ENCODE measurements at places on chromosomes 13 and 19.

GRCh38 chr13:43240278-43240677, 216.9 kb downstream of the DNAJC15 start:
- DNase-seq = no peak

- DNase-seq = peak; percentile 4
These were observed 693 bp downstream of the RFXAP start for GRCh38 chr13:36819739-36820090.

GRCh38 chr13:23212671-23213070, 31.9 kb downstream of the SGCG start:
- DNase-seq = no peak

DNA sequence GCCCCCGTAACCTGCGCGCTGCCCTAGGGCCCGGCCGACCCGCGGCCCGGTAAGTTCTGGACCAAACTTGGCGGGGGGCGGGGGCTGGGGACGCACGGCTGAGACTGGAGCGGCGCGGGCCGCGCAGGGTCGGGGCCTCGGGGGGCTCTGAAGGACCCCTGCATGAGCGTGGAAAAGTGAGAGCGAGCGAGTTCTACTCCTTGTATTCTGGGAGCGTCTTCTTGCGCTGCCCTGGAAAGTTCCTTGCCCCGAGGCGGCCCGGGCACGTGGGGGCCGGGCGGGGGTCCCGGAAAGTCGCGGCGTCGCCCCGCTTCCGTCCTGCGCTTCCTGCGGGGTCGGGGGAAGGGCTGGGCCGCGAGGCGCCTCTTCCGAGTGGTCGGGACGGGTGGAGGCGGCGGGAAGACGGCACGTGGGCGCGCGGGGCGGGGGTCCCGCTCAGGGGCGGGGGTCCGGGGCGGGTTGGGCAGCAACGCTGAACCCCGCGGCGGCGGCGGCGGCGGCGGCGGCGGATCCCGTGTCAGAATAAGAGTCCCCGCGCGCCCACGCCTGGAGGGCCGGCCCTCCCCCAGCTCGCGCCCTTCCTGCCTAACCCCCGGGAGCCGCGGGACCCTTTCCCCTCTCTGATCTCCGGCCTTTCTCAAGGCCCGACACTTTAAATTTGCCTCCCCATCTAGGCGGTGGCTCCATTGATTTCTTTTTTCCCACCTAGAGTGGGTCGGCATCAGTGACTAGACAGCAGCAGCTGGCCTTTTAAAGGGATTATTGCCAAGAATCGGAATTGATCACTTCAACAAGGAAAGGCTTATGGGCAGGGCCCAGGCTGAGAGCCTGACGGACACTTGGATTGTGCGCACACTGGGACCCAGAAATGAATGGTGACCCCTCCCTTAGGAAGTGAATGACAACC, 749 bp downstream of the GATAD2A start:
- peak; percentile 29 for DNase-seq

DNA sequence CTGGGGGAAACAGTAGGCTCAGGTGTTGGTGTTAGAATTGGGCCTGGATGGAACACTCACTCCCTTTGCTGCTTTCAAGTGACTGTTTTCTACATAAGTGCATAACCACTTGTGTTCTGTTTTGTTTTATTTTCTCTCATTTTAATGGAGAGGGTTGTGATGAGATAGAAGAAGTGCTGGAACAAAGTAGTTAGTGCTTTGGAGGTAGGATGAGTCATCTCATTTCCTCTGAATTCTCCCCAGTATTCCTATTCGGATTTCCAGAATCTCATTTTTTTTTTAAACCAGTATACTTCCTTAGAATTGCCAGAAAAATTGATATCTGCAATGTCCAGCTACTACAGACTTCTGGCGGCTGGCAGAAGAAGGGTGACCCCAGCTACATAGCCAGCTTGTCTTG, 575.9 kb downstream of the MYO16 start:
- DNase-seq = no peak

GRCh38 chr19:48842789-48843162, 6.5 kb upstream of the HSD17B14 start:
- peak; percentile 55 for DNase-seq

GRCh38 chr13:110700186-110700585, 5.7 kb downstream of the CARS2 start:
- DNase-seq = no peak

- DNase-seq = no peak
These were observed 965.6 kb downstream of the EFNB2 start for GRCh38 chr13:105569816-105570215.

DNA sequence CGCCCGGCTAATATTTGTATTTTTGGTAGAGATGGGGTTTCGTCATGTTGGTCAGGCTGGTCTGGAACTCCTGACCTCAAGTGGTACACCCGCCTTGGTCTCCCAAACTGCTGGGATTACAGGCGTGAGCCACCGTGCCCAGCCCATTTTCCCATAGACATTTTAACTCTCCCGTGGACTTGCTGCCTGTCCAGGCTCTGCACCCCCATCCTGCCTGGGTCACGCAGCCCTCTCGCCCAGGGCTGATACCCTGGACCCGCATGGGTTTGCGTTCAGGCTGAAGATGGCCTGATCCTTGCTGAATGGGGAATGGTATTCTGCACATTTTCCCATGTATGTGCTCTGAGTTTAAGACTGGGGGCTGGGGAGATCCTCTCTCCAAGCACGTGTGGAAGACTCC, 46.0 kb upstream of the RANBP3 start:
- DNase-seq = no peak

DNA sequence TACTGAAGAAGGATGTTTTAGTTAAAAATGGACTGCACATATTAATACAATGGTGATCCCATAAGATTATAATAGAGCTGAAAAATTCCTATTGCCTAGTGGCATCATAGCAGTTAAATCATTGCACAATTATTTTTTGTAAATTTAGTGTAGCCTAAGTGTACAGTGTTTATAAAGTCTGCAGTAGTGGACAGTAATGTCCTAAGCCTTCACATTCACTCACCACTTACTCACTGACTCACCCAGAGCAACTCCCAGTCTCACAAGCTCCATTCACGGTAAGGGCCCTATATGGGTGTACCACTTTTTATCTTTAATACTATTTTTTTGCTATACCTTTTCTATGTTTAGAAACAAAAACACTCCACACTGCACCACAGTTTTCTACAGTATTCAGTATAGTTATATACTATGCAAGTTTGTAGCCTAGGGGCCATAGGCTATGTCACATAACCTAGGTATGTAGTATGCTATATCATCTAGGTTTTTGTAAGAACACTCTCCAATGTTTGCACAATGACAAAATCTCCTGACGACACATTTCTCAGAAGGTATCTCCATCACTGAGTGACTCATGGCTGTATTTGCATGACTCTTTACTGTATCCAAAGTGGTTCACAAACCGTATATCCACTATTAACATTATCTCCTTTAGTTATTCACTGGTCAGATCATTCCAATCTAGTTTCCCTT, 536.0 kb downstream of the KLF12 start:
- DNase-seq = no peak

- DNase-seq = no peak
These were observed 666.6 kb downstream of the SLITRK1 start for GRCh38 chr13:83215627-83216026.

DNA sequence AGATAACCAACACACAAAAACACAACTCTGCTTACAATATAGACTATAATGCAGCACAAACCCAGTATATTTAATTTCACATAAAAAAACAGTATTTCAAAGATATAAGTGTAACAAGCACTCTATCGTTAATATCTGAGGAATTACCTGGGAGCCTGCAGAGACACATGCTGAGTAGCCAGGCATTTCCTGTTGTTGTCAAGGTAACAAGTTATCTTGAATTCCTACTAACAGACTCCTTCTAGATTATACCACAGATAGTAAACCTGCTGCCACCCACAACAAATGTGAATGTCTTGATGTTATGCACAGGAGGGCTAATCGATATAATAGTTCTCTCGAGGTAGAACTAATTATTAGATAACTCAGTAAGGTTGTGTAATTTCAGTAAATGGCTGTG, 826.0 kb upstream of the PRR20A start:
- no peak for DNase-seq

- DNase-seq = no peak
These were observed 642 bp downstream of the ZNF571 start for GRCh38 chr19:37593996-37594303.

- DNase-seq = no peak
These were observed 43.4 kb upstream of the MED4 start for GRCh38 chr13:48138270-48138669.

- no peak for DNase-seq
These were observed 42.7 kb downstream of the UTP14C start for GRCh38 chr13:52067237-52067636.

DNA sequence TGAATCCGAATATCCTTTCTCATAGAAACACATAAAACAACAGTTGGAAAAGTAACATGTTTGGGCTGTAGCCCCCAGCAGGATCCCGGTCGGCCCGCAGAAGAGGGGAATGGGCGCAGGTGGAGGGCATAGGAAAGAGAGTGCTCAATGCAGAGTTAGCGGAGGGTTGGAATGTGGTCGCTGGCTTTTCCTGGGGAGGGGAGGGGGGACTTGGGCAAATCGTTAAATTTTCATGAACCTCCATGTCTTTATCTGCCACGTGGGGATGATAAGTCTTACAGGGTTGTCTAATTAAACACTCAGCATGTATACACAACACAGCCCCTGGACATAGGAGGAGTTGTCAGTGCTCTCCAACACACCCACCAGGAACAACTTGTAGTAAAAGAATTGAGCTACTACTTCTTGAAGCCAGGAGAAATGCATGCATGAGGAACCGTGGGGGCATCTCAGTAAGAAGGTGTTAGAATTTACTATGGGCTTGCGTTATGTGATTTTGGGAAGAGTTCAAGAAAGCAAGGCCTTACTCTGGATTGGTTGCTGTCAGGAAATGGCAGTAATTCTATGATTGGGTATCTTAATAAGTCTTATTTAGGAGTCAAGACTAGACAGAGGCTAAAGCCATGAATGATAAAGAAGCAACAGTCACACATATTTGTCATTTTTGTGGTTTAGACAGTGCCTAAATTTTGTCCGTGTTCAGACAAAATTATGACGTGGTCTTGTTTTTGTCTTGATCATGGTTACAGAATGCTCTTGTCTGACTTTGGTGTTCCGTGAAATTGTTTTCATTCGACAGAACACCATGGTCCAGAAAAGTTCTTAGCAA, 671 bp upstream of the SLC46A3 start:
- DNase-seq = peak; percentile 14

- DNase-seq = no peak
These were observed 47.2 kb downstream of the TM9SF2 start for GRCh38 chr13:99548448-99548847.

- no peak for DNase-seq
These were observed 222.8 kb downstream of the NDFIP2 start for GRCh38 chr13:79703772-79704171.

DNA sequence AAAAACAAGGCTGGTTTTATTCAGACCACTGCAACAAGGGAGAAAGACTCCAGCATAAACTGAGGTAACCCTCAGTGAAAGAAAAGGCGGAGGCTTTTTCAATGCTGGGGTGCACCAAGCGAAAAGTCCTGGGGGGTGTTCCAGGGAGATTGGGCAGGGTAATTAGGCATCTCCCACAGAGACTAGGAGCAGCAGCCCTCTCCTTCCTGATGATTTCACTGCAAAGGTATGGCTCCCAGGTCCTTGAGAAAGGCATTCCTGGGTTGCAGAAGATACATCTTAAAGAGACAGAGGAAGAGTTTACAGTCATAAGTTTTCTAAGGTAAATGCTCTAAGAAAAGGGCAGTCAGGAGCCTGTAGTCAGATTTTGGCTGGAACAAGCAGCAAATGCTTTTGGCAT, 412.0 kb downstream of the FOXO1 start:
- no peak for DNase-seq

GRCh38 chr19:2365201-2365970, 5.3 kb downstream of the TMPRSS9 start:
- no peak for DNase-seq

GRCh38 chr13:68995972-68996667, 1111.5 kb upstream of the ATXN8OS start:
- DNase-seq = no peak

GRCh38 chr13:38868870-38869269, 121.8 kb downstream of the STOML3 start:
- no peak for DNase-seq

DNA sequence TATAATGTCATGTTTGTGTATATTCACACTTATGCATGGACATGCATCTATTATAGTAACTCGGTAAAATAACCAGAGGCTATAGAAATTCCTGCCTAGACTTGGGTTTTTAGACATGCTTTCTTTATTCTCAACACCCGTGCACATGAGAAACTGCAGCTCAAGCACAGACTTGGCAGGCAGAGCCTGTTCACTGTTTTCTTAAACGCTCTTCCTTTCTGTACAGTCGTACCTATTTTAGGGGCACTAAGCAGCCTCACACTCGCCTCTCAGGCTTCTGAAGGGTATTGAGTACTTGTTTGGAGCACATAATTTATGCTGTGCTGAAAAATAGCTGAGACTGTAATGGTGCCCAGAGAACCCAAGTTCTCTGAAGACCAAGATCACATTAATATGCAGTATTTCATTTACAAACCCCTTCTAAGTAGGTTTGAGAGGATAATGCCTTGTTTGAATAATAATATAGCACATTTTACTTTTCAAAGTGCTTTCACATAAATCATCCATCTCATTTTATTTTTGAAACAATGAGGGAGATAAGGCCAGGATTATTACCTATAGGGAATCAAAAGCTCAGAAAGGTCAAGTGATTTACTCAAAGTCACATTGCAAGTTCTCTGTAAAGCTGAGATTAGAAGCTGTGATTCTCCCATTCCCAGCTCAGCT, 429.9 kb downstream of the SPRY2 start:
- no peak for DNase-seq

GRCh38 chr19:51226067-51226466, 1.2 kb downstream of the CD33 start:
- no peak for DNase-seq

DNA sequence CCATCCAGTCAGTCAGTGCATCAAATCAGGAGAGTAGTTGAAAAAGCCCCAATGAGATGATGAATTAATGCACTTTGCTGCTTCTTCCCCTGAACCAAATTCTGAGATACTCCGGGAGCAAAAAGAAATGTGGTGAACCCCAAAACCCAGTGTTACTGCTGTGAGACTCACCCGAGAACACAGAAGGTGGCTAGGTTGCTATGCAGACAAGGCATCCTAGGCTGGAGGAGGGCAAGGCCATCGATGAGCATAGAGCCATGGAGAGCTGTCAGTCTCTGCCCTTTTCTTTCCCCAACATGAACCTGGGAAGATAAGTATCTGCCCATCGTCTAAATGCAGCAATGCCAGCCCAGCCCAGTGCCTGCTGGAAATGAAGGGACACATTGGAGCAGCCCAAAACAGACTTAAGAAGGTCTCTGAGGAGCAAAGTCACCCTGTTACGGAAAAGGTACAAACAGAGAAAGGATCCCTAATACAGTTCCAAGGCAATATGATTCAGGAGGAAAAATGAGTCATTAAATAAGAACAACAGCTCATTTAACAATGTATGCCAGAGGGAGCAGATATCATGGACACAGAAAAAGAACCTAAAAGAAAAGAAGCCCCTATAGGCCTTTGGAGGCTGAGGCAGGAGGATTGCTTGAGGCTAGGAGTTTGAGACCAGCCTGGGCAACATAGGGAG, 272.0 kb downstream of the FOXO1 start:
- DNase-seq = no peak

GRCh38 chr19:19956434-19957075, 55.8 kb downstream of the ZNF93 start:
- DNase-seq = no peak

GRCh38 chr19:51824281-51825005, 29.5 kb downstream of the FPR3 start:
- no peak for DNase-seq

- no peak for DNase-seq
These were observed 22.0 kb downstream of the GPC6 start for GRCh38 chr13:93248627-93249047.

- no peak for DNase-seq
These were observed 5.9 kb upstream of the CIRBP start for GRCh38 chr19:1263188-1263587.
